ENCODE measurements at places on chromosomes 6 and 20.

GRCh38 chr6:170378502-170378901 lies 71.9 kb downstream of the FAM120B start:
- no peak for DNase-seq

GRCh38 chr6:113888493-113888892 lies 31.3 kb downstream of the MARCKS start:
- no peak for DNase-seq

DNA sequence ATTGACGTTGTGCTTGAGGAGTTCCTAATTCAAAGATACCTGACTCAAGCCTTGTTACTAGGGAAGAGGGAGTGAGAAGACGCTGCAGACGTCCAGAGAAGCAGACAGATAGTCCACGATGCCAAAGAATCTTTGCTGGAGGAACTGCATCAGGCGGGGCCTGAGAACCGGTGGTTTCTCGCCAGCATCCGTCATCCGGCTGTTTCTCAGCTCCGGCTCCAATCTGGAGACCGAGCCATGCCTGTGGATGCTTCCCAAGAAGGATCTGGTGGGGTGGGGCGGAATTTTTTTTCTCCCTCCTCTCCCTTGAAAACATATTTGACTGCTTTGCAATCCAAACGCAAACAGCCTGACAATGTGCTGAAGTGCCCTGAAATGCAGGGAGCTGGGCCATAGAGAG lies 125.8 kb upstream of the SRSF6 start:
- DNase-seq: no peak

DNA sequence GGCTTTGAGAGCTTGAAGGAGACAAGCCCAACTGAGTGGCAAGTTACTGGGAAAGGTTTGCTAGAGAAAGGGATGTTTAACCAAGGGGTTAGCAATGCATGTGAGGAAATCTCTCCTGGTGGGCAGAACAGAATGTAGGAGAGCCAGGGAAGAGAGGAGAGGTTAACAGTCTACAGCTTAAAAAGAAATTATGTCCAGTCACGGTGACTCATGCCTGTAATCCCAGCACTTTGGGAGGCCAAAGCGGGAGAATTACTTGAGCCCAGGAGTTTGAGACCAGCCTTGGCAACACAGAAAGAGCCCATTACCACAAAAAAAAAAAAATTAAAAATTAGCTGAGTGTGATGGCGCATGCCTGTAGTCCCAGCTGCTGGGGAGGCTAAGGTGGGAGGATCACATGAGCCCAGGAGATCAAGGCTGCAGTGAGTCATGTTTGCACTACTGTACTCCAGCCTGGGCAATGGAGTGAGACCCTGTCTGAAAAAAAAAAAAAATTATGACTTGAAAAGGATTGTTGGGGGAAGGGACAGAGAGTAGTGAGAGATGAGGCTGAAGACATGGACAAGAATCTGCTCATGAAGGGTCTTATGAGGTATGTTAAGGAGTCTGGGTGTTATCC lies 264.9 kb downstream of the TBC1D7 start:
- peak; percentile 12 for DNase-seq

DNA sequence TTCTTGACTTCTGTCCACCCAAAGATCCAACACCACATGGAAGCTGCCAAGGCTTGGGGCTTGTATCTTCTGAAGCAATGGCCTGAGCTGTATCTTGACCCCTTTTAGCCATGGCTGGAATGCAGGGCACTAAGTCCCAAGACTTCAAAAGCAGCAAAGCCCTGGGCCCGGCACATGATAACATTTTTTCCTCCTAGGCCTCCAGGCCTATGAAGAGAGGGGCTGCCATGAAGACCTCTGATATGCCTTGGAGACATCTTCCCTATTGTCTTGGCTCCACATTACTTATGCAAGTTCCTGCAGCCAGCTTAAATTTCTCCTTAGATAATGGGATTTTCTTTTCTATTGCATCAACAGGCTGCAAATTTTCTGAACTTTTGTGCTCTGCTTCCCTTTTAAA lies 1252.6 kb upstream of the CITED2 start:
- no peak for DNase-seq

DNA sequence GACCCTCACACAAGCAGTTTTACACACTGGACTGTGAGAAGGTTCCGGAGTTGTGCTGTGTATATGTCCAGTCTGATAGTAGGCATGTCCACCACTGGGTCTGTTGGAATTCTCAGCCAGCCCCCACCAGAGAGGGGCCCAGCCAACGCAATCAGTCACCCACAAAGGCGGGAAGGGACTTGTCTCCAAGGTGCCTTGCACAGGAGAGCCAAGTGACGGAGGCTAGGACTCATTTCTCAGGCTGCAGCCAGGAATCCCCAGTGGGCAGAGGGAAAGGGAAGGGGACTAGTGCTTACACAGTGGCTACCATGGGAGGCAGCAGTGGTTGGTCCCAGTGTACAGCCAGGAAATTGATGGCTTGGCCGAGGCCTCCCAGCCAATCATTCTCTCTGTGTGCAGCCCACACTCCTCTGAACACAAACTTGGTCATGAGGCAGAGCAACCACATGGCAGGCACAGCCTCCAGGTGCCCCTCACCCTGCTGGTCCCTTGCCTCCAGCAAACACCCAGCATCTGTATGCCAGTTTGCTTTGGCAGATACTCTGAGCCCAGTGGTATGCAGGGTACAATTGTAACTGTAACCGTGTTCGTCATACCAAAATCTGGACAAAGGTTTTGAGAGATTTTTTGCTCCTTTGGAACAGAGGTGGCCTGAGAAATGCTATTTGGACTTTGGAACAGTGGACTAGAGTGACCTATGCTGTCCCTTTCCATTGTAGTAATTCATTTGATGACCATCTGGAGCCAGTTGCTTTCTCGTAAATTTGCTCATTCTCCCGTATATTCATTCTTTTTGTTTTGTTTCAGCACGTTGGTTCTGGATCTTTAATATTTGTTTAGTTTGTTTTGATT lies 72.9 kb upstream of the MYL9 start:
- DNase-seq: peak; percentile 45

GRCh38 chr20:63750807-63751470 lies 11.4 kb downstream of the SLC2A4RG start:
- no peak for DNase-seq

GRCh38 chr6:64672651-64673050 lies 1034.4 kb downstream of the EYS start:
- DNase-seq: no peak

GRCh38 chr20:31890646-31891045 lies 20.2 kb downstream of the TTLL9 start:
- DNase-seq: no peak

DNA sequence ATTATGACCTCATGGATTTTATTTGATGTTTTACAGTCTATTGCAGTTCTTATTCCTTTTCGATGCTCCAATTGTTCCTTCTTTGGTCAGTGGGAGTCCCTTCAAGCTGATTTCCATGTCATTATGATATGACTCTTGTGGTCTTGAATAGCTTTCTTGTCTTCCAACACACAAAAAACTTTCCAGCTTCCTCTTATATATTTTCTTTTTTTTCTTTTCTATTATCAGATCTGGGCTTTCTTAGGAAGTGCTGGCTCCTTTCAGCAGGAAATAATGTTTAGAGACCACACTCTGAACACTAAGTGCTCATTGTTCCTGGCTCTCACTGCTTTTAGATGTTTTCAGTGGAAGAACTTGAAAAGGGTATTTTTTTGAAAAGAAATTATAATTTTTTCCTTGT lies 3.1 kb upstream of the SLC17A1 start:
- no peak for DNase-seq

DNA sequence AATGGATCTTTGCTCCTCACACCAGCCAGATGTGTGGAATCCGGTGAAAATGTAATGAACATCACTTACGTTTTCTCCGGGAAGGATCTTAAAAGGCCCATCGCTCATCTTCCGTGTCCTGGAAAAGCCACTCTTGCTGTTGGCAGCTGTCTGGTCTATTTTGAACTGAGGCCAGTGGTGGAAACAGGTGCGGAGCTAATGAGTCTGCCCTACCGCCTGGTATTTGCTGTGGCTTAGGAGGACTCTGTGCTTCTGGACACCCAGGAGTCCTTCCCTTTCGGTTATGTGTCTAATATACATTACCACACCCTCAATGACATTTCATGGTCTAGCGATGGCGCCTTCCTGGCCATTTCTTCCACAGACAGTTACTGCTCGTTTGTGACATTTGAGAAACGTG lies 264.2 kb upstream of the PREP start:
- DNase-seq: no peak

DNA sequence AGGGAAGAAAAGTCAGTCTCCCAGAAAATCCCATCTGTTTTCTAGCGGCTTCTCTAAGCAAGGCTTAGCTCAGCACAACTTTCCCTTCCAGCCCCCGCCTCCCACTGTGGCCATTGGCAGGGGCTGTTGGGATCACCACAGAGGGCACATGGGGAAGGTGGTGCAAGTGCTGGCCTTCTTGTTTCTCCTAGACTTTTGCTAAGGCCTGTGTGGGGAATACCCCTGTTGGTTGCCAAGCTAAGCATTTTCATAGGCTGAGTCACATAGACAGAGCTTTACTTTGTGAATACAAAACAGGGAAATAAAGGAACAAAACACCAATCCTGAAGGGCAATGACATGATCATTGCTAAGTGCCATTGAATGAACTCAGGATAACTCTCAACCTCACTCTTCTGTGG lies 32.4 kb upstream of the TIAM2 start:
- DNase-seq: peak; percentile 78

DNA sequence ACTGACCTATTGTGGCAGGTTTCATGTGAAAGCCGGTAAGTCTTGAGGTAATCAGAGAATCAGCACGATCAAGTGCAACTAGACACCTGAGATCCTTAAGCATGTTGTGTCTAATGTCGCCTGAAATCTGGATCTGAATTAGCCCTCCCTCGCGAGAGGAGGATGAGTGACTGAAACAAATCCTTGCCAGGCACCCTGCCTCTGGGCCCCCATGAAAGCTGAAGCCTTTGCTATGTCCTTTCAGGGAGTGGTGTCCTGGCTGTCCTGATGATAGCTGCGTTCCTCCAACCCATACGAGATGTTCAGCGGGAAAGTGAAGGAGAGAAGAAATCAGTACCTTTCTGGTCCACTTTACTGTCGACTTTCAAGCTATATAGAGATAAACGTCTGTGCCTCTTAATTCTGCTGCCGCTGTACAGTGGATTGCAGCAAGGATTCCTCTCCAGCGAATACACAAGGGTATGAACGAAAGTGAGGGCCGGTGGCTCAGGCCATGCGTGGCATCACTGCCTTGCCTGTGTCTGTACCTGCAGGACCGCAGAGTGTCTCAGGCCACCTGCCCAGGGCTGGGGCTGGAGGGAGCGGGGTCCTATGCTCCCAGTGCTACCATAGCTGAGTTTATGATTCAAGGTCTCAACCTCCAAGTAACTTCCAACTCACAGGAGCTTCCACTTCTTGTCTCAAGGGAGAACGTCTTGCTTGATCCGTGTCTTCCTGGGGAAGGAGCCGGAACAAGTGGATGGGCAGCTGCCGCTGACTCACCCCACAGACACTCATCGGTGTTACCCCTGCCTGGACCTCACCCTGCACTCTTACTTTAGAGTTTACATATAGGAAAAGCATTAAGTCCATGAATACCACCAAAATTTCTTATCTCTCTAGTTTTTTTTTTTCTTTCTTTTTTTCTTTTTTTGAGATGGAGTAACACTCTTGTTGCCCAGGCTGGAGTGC lies 12.8 kb downstream of the UNC93A start:
- DNase-seq: no peak

DNA sequence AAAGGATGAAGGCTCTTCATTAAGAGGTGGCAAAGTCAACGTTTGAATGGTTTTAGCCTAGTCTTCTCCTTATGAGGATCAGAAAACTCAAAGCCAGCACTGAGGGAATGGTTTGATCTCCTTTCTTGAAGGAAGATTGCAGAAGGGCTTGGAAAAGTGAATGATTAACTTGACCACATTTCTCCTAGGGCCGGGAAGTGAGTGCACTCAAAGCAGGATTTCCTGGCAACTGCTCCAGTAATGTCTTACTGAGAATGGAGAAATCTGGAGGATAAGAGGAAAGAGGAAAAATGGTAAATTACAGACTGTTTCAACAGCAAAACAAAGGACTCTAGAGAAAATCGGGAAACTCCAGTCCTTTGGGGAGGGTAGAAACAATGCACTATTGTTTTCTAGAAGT lies 189.0 kb upstream of the FOXA2 start:
- DNase-seq: no peak

GRCh38 chr6:17059022-17059421 lies 42.8 kb upstream of the STMND1 start:
- DNase-seq: no peak

DNA sequence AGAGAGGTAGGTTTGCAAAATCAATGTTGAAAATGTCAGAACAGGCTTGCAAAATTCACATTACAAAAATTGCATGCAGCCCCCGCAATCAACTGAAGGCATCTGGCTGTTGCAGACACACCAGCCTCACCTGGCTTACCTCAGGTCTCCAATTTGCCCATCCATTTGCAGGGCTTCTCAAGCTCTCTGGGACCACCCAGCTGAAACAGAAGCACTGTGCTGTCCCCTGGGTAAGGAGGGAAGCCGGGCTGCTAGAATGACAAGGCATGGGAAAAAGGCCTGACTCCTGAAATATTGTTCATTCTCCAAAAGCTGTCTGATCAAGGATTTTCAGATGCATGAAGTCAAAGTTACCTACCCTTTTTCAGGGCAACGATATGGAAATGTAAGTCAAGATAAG lies 52.6 kb upstream of the CD93 start:
- no peak for DNase-seq

DNA sequence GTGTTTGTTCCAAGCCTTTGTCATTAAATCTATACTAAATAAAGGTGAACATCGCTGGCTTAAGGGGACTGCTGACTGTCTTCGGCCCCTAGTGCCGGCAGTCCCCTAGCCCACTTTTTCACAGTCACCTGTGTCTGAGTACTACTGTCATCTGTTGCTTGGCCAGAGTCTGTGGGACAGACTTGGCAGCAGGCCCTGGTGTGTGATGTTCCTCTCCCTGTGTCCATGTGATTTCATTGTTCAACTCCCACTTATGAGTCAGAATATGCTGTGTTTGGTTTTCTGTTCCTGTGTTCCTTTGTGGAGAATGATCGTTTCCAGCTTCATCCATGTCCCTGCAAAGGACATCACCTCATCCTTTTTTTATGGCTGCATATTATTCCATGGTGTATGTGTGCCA lies 133.4 kb downstream of the HAO1 start:
- DNase-seq: peak; percentile 3

GRCh38 chr20:13340088-13340487 lies 119.0 kb downstream of the ISM1 start:
- DNase-seq: peak; percentile 37

DNA sequence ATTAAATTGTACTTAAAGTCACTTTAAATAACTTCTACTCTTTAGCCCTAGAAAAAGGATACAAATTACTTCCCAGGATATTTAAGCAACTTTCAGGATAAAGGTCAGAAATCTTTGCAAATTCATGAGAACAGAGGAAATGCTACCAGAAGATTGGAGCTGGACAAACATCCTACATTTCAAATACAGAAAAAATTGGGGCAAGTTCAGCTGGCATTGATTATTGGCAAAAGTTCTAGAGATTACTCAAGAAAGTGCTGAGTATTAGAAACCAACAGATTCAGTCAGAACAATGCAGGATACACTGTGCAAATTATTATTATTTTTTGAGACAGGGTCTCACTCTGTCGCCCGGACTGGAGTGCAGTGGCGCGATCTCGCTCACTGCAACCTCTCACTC lies 6.0 kb downstream of the SLC22A23 start:
- DNase-seq: no peak

GRCh38 chr20:46814366-46815232 lies 80.0 kb upstream of the EYA2 start:
- peak; percentile 85 for DNase-seq
